ENCODE measurements at places on chromosomes 12 and 14.

- no peak for DNase-seq
These were observed 379.8 kb downstream of the DPF3 start for GRCh38 chr14:72513965-72514659.

DNA sequence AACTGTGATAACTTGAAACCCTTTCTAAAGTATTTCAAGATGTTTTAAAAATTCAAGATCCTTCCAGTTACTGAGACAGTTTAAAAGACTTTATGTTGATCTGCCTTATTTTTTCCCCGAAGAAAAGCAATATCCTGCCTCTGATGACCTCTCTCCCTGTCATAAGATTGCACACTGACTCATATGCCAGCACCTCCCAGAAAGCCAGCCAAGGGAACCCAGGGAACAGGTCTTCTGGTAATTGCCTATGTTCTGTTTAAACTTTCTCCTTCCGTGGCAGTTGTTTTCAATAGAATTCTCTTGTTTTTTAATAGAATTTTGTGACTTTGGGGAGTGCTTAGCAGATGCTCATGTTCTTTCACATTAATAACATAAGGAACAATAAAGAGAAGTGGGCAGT lies 300.2 kb upstream of the PRKD1 start:
- DNase-seq: no peak

- DNase-seq: no peak
These were observed 451.7 kb downstream of the TMEM117 start for GRCh38 chr12:44287545-44287944.

DNA sequence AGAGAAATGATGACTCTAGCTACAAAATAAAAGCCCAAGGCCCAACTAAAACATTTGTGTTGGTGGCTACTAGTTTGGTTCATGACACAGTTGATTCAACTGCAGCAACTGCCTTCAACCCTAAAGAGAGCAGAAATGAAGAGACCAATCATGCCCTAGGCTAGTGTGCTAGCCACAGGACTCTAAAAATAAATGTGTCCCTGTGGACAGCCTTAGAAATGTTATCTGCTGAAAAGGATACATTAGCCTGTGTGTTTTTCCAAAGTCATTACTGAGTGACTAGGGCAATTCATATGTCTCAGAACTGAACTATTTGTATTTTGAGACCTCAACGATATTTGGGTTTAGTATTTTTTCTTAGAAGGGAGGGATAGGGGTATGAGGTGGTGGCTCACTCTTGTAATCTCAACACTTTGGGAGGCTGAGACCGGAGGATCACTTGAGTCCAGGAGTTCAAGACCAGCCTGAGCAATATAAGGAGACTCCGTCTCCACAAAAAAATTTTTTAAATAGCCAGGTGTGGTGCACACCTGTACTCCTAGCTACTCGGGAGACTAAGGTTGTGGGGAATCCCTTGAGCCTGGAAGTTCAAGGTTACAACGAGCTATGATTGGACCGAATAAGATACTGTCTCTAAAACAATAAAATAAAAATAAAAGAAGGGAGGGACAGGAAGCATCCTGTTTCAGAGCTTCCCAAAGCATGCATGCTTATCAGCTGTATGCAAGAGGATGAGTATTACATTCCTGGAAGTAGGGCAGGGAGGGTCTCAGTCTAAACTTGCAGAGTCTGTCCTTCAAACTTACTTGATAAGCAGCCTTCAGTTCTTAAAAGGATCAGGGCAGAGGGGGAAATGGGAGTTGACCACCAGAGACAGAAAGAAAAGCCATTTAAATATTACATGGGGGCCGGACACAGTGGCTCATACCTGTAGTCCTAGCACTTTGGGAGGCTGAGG lies 29.6 kb upstream of the NAP1L1 start:
- DNase-seq: no peak

DNA sequence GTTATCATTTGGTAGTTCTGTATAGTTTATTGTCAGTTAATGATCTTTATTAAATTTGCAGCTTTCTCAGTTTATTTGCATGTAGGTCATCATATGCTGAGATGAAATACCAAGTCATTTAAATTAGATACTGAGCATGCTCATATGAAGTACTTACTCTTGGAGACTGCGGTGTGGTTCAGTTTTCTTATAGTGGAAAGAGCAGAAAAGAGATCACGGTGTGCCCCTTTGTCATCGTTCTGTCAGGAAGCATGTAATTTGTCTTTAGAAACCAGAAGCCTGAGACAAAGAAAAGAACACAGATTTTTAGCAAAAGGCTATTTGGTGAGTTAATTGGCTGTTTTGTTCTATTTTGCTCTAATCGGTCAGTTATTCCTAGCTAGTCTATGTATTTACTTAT lies 75.6 kb downstream of the PLEKHA5 start:
- no peak for DNase-seq

DNA sequence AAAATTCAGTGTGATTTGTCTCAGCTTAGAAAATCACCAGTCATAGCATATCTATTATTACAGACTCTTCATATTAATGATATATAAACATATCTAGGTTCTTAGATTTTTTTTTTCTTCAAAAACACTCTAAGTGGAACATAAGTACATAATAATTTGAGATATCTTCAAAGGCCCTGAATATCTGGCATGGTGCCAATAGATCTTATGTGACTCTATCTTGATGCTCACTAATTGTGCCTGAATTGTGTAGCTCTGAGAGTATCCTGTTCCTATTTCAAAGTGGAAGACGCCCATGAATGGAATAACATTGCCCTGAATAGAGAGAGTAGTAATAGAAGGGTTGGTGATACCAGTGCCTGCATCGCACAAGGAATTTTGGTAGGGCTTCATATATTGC lies 1312.7 kb upstream of the USP15 start:
- DNase-seq: no peak

DNA sequence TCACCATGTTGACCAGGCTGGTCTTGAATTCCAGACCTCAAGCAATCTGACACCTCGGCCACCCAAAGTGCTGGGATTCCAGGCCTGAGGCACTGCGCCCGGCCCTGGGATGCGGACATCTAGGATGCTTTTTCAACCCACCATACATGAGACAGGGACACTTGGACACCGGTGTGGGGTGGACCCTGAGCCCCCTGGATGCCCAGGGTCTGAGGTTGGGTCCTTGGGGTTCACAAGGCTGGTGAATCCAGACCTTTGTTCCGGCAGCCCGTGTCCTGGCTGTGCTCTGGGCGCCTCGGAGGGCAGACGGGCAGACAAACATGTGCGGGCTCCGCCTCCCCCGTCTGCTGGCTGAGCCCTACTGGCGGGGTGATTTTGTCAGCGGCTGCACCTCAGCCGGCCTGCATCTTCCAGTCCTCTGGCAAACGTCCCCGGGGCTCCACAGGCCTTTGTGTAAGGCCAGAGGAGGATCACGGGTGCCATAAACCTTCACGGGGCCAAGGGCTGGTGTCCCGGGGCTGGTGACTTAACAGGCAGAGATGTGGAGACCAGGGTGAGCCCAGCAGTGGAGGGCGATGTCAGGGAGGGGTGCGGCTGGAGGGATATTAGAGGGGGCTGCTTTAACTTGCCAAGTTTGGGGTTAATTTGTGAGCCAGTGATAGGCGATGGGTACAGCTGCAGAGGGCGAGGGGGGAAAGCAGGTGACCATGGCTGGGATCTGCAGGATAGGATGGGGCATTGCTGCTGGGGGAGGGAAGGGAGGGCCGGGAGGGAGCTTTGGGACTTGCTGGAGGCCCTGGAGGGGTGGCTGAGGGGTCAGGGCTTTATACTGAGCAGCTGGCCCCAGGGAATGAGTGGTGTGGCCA lies 5.8 kb downstream of the ASPG start:
- no peak for DNase-seq

DNA sequence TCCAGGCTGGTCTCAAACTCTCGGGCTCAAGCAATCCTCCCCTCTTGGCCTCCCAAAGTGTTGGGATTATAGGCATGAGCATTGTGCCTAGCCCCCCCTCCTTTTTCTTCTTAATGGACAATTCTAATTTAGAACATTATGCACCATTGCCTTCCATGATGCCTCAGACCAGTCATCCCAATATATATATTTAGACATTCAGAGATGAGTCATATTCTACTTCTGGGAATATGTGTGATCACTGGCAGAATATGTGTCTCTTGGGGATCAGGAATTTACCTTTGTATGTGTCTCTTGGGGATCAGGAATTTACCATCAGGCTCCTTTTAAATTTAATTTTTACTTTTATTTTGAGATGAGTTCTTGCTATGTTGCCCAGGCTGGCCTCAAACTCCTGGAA lies 7.5 kb upstream of the CCDC177 start:
- no peak for DNase-seq

DNA sequence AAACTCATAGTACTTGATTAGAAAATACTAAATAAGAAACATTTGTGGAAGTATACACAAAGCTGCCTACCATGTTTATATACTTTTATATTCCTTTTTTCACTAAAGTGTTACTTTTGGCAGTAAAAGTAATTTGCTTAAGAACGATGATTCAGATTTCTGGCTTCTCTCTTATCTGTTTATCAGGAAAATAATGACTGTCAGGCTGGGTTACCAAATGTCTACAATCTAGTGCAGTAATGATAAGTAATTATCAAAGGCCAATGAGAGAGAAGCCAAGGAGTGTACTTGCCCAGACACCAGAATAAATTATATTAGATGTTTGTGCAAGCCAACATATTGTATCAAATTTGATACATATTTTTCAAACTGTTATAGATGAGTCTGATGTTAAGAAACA lies 113.4 kb downstream of the RALGAPA1 start:
- no peak for DNase-seq

- no peak for DNase-seq
These were observed 177.7 kb upstream of the FRMD6 start for GRCh38 chr14:51473808-51474565.

DNA sequence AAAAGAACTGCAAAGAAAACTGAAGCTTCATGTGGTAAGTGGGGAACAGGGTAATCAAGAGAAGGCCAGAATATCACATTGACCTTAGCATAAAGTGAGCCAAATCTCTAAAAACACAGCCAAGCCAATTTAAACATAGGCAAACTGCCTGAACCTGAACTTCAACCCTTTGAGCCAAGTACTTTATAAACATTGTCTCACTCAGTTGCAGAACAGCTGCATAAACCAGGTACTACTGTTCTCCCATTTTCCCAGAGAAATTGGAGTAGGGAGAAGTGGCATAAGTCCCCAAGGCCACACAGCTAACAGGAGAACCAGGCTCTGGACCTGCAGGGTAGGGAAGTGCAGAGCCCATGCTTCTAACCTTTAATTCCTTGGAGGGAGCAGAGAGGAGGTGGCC lies 30.4 kb upstream of the FKBP4 start:
- DNase-seq: no peak

DNA sequence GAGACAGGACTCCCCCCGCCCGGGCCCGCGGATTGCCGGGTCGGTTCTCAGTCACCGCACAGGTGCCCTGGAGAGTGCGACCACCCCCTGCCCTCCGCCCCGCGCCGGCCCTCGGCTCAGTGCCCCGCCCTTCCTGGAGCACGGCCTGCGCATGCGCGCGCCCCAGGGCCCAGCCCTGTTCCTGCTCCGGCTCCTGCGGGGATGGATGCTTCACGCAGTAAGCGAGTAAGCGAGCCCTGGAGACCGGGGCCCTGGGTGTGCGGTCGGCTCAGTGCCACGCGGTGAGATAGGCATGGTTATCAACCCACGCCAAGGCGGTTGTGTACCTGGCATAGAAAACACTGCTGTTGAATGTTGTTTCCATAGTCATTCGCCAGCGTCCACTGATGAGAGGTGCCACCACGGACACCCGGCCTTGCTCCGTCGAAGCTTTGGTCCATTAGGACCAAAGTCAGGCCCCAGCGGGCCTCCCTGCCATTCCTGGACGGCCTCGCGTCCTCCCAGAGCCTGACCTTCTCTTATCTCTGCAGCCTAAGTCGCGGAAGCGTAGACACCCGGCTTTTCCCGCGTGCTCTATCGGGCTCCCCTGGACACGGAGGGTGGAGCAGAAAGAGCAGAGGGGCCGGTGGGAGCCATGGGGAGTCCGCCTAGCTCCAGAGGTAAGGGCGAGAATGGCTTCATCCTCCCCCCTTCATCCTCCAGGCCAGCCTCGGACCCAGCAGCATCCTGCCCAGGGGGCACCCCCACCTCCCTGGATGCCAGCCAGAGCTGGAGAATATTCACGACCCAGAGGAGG lies 90.6 kb downstream of the PAPOLA start:
- peak; percentile 14 for DNase-seq

- DNase-seq: no peak
These were observed 759.3 kb downstream of the BCL11B start for GRCh38 chr14:98512501-98513251.

DNA sequence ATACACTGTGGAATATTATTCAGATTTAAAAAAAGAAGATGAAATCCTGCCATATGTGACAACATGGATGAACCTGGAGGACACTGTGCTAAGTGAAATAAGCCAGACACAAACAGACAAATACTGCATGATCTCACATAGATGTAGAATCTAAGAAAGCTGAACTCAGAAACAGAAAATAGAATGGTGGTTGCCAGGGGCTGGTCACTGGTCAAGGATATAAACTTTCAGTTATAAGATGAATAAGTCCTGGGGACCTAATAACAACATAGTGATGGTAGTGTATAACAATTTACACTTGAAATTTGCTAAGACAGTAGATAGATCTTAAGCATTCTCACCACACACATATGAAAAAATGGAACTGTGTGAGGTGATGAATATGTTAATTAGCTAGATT lies 161.3 kb upstream of the TMCC3 start:
- no peak for DNase-seq

DNA sequence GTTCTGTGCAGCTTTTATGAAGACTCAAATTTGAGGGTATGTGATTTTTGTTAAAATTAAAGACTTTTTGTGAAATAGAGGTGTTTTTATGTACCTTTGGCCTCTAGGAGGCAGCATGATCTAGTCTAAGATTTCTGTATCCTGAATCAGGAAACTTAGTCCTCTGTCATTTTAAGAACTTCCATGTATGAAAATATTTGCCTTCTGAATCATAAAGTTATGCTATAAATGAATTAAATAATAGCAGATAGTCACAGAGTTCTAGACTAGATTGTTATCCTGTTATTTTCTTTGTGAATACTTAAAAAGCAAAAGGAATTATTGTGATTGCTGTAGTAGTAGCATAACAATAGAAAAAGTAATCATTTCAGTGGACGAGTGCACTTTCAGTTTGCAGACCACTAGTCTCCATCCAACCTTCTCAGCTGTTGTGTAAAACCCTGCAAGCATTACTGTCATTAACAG lies 56.3 kb downstream of the FGD4 start:
- DNase-seq: peak; percentile 29

DNA sequence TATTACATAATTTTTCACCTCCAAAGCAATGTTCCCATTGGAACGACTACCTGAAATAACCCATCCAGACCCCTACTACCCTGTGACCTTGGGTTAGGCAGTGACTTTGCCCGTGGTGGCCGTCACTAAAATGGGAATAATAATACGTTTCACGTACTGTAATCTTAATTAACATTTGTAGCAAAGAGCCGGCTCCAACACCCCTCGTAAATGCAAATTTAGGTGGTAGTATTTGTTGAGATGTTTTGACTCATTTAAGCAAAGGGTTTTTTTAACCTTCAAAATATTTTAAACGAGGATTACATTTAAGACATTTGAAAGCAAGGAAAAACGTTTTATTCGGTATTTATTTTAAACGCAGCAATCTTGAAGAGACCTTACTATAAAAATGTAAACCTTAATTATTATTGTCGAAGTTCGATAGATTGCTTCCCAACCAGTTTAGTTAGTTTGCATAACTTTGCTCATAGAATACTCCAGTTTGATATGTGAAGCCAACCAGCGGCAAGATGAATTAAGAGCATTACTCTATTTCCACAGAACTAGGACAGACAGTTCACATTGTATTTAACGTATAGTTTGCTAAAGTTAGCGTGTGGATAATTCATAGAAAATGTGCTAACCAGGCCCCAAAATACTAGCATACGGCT lies 1.4 kb upstream of the ARID2 start:
- no peak for DNase-seq

Measured in thymus (tissue), 14 donors.